Sciatic nerve (tissue), 2 donors: ENCODE measurements at places on chromosomes 7 and 10.

DNA sequence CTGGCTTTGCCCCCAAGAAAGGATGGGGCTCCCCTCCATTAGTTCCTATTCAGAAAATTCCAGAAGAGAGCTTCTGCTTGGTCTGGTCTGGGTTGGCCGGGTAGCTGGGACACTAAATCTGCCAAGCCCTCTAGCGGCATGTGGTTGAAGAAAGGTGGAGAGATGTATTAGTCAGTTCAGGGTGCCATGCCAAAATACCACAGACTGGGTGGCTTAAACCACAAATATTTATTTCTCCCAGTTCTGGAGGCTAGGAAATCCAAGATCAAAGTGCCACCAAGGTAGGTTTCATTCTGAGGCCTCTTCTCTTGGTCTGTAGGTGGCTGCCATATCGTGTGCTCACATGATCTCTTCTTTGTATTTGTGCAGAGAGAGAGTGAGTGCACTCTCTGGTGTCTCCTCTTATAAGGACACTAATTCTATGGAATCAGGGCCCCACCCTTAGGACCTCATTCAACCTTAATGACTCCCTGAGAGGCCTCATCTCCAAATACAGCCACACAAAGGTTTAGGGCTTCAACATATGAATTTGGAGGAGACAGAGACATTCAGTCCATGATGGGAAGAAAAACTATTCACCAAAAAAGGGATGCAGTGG is 38.7 kb upstream of the MTPAP start:
- DNase-seq = no peak

DNA sequence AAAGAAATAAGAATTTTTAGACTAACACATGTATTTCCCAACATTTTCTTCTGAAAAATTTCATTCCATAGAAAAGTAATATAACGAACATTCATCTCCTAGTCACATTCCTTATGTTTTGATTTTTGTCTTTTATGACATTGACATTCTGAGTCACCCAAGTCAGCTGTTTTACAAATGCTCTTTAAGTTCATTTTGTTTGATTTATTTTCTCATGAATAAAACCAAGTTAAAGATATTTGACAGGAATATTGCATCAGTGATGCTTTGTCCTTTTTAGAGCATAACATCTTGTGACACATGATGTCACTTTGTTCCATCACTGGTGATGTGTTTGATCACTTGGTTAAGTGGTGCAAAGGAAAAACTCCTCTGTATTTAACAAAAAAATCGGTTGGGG is 48.4 kb downstream of the HGF start:
- DNase-seq = no peak

DNA sequence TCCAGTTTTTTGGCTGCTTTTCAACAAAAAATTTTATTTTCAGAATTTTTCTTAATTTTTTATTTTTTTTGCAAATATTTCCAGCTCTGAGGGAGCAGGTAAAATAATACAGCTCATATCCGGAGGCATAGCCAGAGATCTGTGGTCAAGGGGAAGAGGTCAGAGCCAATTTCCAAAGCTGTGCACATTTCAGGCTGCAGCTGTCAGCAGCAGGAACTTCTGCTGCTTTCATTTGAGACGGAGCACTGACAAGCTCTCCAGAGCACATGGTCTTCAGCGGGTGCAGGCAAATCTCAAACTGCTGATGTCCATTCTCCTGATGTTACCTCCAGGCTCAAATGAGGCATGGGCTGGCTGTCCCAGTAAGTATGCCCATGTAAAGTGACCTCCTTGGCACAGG is 31.1 kb downstream of the SLC26A4 start:
- DNase-seq = no peak

DNA sequence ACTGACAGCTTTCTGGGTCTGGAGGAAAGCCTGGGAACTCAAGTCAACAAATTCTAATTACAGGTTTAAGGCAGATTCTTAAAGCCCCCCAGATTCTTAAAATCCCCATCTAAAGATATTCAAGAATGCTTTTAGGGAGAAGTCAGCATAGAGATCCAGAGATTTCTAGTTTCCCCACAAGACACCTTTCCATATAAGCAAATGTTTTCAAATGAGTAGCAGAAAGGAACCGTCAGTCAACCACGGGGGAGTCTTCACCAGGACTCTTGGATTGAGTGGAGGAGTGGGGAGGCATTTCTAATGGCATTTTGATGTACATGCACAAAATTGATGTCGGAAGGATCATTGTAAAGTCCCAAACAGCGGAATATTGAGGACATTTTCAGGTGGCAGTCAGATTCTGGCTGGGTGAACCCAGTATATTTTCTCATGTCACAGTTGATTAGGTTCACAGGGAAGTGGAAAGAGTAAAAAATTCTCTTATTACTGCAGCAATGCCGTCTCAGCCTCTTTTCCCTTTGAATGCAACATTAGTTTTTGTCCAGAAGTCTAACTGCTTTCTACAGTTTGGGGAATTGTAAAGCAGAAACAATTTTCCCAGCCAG is 191.7 kb upstream of the YAE1 start:
- DNase-seq = no peak
